K562 (cell line): ENCODE measurements at places on chromosomes 1 and 21.

GRCh38 chr1:23936481-23937176, 23.0 kb upstream of the PNRC2 start:
- DNase-seq: peak; percentile 42

DNA sequence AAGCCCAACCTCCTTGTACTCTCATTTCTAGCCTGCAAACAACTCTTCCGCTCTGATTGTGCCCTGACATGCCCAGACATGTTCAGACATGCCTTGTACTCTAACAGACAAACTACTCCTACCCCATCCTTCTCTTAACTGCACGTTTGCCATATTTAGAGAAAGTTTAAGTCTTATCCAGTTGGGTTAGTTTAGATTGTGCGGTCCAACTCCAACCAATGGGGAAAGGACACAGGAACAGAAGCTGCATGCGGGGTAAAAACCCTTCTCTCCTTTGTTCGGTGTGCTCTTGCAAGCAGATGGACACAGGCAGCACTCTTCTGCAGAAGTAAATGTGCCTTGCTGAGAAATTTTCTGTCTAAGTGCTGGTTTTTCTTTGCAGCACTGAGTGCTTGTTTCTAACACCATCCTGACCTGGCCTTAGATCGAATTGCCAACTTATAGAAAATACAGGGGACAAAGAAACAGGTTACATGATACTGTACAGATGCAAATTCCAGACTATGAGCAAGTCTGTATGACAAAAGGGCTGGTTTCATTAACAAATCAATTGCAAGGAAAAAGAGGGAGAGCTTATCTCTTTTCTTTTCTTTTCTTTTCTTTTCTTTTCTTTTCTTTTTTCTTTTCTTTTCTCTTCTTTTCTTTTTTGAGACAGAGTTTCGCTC, 35.8 kb upstream of the IFNGR2 start:
- DNase-seq: no peak

DNA sequence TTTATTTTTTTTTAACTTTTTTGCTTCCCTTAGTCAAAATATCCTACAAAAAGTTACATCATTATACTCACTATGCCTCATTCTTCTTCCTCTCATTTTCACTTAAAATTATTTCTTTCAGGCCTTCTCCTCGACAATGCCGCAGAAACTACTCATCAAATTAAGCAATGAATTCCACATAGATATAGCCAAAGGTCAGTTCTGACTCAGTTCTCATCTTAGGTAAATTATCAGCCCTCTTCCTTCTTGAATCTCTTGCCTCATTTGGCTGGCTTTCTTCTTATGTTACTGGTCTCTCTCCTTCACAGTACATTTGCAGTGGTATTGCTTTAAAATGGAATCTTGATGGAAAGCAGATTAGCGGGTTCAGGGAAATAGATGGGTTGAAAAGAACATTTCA, 260.7 kb upstream of the BRINP3 start:
- DNase-seq: no peak

GRCh38 chr21:43957611-43958362, 54.3 kb upstream of the TRAPPC10 start:
- DNase-seq: no peak

DNA sequence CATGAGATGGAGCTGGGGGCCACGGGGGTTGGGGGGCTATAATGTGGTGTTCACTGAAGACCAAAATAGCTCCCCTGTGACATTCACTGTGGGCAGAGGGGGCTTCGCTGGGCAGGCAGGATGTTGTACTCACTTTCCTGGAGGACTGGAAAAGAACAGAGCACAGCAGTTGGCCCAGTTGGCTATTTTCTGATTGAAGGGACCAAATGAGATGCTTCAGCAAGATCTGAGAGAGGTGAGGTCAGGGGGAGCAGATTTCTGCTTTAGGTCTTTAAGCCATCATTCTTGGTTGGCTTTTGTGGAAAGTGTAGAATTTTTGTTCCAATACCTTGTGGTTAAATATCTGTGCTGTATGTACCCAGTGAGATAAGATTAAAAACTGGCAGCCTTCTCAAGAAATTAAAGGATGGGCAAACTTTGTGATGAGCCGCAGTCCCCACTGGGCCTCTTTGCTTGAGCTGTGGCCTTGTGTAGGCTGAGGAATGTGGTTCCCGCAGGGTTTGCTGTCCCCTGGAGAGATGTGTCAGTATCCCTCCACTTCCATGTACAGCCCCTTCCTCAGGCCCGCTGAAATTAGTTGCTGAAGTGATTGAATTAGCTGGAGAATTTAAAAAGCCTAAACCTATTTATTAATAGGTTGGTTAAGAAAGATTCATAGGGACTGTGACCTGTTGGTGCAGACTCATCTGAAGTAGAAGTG, 80.7 kb downstream of the ATP5PO start:
- no peak for DNase-seq

GRCh38 chr1:231799363-231799986, 172.9 kb downstream of the DISC1 start:
- no peak for DNase-seq

DNA sequence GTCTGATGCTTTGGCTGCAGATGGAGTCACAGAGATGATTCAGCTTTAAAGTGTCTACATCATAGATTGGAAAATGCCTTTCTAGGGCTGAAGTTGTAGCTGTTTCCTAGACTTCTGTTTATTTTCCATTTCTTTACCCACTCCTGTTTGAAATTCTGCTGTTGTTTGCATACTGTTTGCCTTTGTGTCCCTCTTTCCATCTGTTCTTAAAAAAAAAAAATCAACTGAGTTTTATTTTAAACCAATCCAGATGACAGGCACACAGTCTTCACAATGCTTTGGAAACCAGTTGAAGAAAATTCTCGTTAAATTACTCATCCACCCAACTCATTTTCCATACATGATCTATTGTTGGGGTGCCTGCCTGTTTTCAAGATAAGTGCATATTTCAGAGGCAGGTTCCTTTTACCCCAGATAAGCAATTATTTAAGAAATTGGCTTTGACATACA, 245.9 kb downstream of the DISC1 start:
- DNase-seq: no peak

GRCh38 chr1:11980676-11980972, 380 bp downstream of the MFN2 start:
- no peak for DNase-seq

GRCh38 chr1:231549733-231550447, 21.4 kb downstream of the TSNAX start:
- no peak for DNase-seq

- no peak for DNase-seq
These were observed 22.7 kb upstream of the LSM10 start for GRCh38 chr1:36420409-36420808.

GRCh38 chr1:200888349-200888838, 6.3 kb upstream of the INAVA start:
- no peak for DNase-seq

- no peak for DNase-seq
These were observed 154.4 kb downstream of the PTPRU start for GRCh38 chr1:29390491-29391361.

- DNase-seq: peak; percentile 28
These were observed 29.1 kb downstream of the OPRD1 start for GRCh38 chr1:28840928-28841544.

DNA sequence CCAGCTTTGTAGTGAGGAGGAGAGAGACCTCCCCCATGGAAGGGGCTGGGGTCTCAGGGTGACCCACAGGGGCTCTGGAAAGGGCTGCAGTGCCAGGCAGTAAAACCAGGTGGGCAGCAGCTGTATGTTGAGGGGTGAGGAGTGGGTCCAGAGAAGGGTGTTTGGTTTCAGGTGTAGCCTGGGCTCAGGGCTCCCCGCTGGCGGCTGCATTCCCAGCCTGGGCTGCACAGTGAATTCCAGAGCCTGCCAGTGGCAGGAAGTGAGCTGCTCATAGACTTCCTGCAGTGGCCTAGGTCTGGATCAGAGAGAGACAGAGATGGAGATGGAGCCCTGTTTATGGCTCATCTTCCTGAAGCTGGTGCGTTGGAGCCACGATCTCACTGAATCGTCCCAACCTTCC, 356.4 kb downstream of the PTPRU start:
- no peak for DNase-seq

DNA sequence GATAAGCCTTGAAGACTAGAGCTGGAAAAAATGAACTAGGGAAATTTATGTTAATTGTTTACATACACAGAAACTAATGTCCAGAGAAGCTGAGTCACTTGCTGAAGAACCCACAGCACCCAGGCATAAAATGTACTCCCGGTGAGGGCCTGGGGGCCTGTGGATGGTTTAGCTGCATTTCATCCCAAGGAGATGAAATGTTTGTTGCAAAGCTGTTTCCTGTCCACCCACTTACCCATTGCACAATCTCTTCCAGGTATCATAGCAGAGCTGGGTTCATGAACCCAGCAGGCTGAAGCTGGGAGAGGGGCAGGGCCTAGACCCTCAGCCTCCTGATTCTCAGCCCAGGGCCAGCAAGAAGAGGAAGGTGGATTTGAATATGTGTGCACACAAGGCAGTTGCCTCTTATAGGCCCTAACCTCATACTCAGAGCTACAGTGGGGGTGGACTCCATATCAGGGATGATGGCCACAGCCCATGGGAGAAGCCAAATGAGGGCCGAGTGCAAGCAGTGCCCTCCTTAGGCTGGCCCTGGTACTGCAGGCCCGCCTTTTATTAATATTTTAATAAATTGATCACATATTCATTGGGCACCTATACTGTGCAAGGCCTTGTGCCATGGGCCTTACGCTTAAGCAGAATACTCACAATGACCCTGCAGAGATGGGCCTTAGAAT, 110.8 kb downstream of the LACTBL1 start:
- peak; percentile 76 for DNase-seq

DNA sequence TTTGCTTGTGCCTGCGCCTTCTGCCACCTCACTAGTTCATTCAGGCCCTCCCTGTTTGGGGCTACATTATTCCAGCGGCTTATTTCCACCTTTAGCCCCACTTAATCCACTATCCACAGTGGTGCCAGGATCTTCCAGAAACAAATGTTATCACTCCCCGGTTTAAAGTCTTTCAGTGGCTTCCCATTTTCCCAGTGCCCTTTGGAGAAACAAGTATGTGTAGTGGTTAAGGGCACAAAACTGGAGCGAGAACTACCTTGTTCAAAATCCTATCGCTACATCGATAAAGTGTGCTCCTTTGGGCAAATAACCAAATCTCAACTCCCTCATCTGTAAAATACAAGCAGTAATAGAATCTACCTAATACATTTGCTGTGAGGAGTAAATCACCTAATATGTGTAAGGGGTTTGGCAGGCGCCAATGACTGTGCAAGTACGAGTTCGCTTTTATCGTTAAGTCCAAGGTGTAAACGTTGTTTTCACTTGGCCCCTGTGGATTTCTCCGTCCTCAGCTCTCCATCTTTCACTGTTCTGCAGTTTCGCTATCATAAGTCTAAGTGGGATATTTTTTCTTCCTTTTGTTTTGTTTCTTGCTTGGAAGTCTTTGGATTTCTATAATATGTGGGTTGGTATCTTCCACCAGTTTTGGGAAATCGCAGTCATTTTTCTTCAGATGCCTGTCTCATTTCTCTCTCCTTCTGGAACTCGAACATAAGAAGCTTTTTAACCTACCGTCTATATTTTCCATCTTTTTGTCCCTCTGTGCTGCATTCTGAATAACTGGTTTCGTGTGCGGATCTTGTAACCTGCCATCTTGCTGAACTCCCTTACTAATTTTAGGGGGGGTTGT, 844 bp upstream of the MEAF6 start:
- no peak for DNase-seq

GRCh38 chr1:215807911-215808436, 240.9 kb downstream of the KCTD3 start:
- DNase-seq: no peak

GRCh38 chr1:118123116-118123839, 61.8 kb downstream of the SPAG17 start:
- no peak for DNase-seq

- peak; percentile 64 for DNase-seq
These were observed 41.6 kb upstream of the MTR start for GRCh38 chr1:236753516-236753915.

GRCh38 chr1:114037631-114037890, 58.3 kb downstream of the OLFML3 start:
- DNase-seq: no peak

- no peak for DNase-seq
These were observed 25.8 kb downstream of the ANP32E start for GRCh38 chr1:150210091-150210490.

GRCh38 chr1:170749959-170750358, 86.0 kb downstream of the PRRX1 start:
- no peak for DNase-seq

DNA sequence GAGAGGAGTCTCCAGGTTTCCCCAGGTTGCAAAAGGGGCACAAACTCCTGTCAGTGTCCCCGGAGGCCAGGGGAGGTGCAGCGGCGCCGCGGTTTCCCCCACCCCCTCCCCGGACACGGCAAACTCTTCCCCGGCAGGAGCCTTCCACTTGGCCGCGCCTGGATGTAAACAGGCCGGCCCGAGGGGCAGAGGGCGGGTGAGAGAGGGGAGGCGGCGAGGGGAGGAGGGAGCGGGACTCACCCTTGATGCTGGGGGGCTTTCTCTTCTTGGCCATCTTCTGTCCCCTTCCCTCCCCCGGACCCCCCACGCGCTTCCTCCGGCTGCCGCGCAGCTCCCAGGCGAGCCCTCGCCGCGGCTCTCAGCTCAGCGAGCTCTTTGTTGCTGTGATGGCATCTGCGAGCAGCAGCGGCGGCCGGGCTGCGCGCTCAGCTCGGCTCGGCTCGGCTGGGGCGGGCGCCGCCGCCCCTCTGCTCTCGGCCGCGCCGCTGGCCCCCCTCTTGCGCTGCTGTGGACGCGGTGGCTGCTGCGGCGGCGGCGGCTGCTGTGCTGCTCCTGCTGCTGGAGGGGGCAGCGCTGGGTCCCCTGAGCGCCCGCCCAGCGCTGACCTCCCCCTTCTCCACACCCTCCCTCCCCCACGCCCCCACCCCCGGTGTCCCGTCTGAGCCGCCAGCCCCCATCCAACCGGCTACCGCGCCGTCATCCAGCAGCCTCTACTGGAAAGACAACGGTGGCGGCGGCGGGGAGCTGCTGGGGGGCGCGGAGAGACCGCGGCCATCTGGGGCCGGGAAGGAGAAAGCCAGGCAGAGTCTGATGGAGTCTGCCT, 4.9 kb upstream of the SLC44A5 start:
- DNase-seq: peak; percentile 27

- DNase-seq: no peak
These were observed 9.1 kb downstream of the PLA2G4A start for GRCh38 chr1:186837806-186838205.

GRCh38 chr1:35539824-35540261, 17.4 kb downstream of the KIAA0319L start:
- no peak for DNase-seq

DNA sequence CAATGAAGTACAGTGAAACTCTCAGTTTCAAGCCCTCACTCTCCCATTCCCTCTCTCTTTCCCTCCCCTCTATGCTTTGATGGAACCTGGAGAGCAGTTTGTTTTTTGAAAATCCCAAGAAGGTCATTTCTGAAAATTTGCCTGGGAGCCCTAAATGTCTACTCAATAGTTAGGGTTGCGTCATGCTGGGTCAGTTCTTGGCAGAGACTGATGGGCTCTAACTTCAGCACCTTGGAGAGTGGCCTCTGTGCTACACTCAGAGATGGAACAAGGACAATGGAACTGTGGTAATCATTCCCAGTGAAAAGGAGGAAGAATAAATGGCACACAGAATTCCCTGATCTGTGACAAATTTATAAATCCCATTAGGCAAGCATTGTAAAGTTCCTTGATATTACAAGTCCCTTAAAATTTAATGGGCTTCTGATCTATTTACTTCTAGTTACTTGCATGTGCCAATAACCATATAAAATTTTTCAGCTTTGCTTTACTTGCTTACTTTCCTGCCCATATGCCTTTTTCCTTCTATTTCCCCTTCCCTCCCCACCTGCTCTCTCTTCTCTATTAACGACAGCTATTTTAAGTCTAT, 182.9 kb upstream of the KCND3 start:
- DNase-seq: peak; percentile 52
